ENCODE measurements at places on chromosomes 4 and X.
A peak's percentile ranks its signal among the peaks of the same experiment; 100 is the strongest.

DNA sequence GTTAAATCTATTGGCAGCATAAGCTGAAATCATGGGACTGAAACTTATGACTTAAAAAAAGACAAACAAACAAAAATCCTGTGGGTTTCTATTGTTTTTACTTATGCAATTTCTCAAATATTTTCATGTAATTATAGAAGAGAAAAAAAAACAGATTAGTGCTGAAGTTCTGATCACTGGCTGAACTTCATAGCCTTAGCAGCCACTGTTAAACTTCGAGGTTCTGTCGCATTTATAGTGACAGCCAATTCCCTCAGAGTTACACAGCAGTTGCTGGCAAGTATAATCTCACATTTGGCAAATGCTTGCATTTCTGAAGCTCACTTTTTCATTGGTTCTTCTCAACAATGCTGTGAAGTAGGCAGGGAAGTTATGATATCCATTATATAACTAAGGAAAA, 748.9 kb upstream of the MAGEB2 start:
- H3K4me3 ChIP-seq: no peak overlapping the region
- no peaks in the 10 kb centered on the region for H3K27me3 ChIP-seq
- H3K36me3 ChIP-seq: no peaks in the 10 kb centered on the region
- no peaks in the 10 kb centered on the region for H3K4me1 ChIP-seq
- no peak for DNase-seq

- H3K36me3 ChIP-seq: no peaks in the 10 kb centered on the region
- no peak overlapping the region for H3K4me3 ChIP-seq
- no peak for DNase-seq
- no peaks in the 10 kb centered on the region for H3K27me3 ChIP-seq
- H3K27ac ChIP-seq: no peak overlapping the region
Observed at GRCh38 chrX:136999024-136999423, 34.8 kb downstream of the GPR101 start.

DNA sequence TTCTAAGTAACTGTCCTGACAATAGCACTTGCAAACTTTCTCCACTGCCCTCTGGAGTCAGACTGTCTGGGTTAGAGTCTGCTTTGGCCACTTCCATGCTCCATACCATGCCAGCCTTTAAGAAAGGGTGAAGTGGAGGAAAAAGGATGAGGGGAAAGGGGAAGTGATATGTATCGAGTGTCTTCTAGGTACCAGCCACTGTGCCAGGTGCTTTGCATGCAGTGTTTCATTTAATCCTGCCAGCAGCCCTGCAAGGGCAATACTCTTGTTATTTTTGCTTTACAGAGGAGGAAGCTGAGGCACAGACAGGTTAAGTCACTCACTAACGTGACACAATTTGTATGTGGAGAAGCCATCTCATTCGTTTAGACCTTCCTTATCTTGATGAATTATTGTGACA, 55.6 kb downstream of the RTL9 start:
- no peak for DNase-seq
- H3K27ac ChIP-seq: peak overlapping the region; percentile 99
- no peaks in the 10 kb centered on the region for H3K36me3 ChIP-seq
- H3K4me1 ChIP-seq: peaks cover 74% of the 10 kb centered on the region

GRCh38 chr4:5220028-5220427, 168.7 kb downstream of the STK32B start:
- no peak overlapping the region for H3K4me3 ChIP-seq
- peaks cover 4% of the 10 kb centered on the region for H3K27me3 ChIP-seq

DNA sequence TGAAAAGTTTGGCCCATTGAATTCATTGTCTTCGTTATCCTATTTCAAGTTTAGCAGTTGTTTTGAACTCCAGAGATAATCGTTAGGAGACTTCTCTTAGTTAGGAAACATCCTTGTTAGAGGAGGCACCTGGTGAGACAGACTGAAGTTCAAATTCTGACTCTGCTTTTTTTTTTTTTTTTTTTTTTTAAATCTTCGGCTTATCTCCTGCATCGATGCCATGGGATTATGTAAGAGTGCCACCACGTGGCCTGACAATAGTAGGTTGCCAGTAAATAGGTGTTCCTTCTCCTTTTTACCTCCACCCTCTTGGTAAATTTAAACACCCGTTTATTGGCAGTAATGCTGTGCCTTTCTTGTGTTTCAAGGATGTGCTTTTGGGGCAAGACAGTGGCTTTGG, 149.3 kb downstream of the SOWAHB start:
- H3K27me3 ChIP-seq: no peaks in the 10 kb centered on the region
- peaks cover 23% of the 10 kb centered on the region for H3K4me1 ChIP-seq
- H3K4me3 ChIP-seq: no peak overlapping the region
- peaks cover 9% of the 10 kb centered on the region for H3K36me3 ChIP-seq

DNA sequence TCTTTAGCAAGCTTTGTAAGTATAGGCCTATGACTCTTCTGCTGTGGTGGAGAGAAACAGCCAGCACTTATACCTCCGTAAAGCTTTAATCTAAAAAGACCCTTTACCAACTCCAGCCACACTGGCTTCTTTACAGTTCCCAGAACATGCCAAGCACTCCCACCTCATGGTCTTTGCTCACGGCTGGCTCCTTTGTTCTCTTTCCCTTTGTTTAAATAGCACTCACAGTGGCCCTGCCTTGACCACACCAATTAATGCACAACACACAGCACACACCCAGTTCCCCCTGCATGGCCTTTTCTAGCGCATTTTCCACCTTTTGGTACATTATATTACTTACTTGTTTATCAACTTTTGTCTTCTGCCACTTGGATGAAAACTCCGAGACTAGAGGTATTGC, 18.9 kb downstream of the PPID start:
- H3K27ac ChIP-seq: no peak overlapping the region
- H3K4me3 ChIP-seq: no peak overlapping the region
- no peak for DNase-seq
- no peaks in the 10 kb centered on the region for H3K27me3 ChIP-seq
- no peaks in the 10 kb centered on the region for H3K4me1 ChIP-seq
